Foreskin melanocyte (primary cell): ENCODE measurements at places on chromosomes 5 and 9.
A peak's percentile ranks its signal among the peaks of the same experiment; 100 is the strongest.

DNA sequence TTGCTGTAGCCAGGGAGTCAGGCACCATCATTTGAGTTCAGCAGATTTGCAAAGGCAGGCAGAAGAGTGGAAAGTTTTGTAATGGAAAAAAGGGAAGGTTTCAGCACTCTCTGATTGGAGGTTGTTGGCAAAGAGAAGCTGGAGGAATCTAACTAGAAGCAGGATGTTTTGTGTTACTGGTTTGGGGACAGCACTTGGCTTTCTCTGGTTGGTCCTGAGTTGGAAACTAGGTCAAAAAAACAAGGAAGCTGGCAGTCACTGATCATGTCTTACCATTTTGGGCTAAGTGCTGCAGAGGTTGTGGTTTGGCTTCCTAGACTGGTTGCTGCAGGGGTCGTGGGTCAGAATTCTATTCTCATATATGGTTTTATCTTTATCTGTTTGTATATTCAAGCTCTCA, 189.8 kb downstream of the DRD1 start:
- no peak for DNase-seq

GRCh38 chr5:51172903-51173626, 210.2 kb upstream of the ISL1 start:
- no peak for DNase-seq

DNA sequence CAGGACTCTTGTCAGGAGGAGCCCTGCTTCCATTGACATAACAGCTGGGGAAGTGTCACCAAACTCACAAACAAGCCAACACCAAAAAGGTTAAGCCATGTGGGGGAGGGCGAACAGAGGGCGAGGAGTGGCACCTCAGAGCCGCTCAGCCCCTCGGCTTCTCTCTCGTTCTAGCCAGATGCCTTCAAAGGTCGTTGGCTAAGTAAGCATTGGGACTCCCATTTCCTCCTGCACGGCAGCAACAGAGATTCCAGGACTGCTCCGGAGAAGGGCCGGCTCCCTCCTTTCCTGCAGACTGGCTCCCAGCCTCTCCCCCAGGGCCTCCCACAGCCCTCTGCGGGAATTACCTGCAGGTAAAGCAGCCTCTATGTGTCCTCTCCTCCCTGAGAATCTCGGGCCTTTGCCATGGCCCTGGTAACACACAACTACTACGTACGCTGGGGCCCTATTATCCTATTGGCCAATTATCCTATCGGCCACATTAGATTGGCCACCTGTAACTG, 52.1 kb upstream of the RNU6ATAC start:
- DNase-seq = no peak

DNA sequence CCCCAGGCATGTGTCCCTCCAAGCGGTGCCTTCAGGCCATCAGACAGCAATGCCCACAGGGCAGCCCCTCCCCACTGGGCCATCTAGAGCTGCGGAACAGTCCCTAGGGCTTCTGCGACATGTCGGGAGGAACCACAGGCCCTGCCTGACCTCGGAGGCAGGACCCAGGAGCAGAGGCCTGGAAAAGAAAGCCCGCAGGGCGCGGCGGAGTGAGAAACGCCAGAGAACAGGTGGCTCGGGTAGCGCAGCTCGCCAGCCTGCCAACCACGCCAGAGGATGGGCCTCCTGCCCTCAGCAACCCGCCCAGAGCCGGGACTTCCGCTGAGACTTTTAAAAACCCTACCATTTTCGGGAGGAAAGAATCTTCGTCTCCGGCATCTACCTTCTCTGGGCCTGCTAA, 715 bp downstream of the LCN8 start:
- no peak for DNase-seq

- DNase-seq = no peak
These were observed 5.5 kb downstream of the PDLIM4 start for GRCh38 chr5:132262882-132263547.

DNA sequence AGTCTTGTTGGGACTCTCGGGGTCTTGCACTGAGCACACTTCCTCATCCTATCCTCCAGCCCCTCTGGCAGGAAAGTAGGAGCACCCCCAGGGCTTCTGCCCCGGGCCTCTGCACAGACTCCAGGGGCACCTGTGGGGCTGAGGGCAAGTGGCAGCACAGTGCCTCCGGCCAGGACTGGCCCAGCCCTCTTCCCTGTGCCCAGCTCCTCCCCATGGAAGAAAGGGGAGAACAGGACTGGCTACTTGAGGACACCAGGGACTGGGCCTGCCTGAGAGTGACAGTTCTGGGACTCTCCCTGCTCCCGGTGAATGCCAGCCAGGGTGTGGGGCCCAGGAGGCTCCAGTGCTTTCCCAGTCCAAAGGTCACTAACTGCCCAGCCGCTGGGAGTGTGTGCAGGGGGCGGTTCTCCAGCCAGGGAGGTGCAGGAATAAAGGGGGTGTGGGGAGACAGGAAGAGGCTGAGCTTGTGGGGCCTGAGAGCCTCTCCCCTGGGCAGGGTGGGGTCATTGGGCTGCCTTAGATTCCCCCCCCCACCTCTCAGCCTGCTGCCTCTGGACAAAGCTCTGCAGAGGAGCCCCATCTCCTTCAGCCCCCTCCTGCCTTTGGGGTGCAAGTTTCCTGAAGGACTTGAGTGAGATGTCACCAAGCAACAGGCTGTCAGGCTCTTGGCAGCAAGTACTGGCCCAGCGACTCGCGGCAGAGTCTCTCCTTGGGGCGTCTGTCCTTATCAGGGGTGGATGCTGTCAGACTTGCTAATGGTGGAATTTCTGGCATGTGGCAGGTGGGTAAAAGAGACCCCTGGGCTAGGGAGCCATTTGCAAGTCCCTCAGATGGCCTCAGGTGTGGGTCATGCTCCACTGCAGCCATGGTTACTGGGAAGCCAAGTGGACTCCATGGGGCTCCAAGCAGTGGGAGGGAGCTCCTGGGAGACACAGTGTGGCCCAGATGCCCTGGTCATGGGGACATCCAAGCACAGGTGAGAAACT, 19.1 kb upstream of the JADE2 start:
- no peak for DNase-seq

DNA sequence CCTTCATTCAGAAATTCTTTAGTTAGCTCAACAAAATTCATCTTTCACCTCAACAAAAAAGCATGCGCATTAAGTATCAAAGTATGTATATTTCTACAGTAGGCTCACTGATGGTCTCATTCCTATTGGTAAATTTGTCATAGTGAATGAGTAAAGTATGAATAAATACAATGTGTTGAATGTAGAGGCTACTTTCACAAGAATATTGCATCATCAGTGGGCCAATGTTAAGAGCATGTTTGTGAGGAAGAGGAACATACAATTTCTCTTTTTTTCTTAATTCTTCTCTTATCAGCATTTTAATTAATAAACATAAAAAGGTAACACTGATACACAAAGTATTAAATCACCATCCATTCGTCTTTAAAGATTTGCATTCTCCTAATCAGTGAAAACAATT, 505.1 kb downstream of the CETN3 start:
- DNase-seq = no peak

DNA sequence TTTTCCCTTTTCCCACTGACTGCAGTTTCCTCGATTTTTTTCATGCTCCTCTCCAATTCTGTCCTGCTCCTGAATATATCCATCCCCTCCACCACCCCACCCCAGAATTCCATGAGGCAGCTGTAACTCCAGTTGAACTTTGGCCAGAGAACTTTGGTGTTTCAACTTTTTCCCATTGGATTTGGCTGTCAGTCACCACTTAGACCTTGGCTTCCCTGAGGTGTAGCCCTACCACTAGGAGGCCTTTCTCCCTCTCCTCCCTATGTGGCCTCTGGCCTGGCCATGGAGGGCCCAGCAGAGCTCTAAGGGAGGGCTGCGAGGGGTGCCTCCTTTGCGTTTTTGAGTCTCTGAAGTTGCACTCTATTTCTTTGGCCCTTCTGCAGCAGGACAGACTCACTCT, 261.3 kb downstream of the PIK3R1 start:
- DNase-seq = no peak

DNA sequence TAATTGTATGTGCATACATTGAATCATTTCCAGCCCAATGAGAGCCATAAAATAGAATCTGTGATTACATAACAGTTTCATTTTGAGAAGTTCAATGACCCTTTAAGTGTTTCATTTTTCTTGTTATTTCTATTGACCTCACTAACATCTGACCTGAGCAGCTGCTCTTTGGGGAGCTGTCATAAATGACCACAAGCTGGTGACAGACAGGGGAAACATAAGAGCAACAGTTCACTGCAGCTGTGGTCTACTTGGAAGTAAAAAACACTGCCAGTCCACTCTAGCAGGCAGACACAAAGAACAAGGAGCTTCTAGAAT, 265.4 kb downstream of the DTWD2 start:
- no peak for DNase-seq

DNA sequence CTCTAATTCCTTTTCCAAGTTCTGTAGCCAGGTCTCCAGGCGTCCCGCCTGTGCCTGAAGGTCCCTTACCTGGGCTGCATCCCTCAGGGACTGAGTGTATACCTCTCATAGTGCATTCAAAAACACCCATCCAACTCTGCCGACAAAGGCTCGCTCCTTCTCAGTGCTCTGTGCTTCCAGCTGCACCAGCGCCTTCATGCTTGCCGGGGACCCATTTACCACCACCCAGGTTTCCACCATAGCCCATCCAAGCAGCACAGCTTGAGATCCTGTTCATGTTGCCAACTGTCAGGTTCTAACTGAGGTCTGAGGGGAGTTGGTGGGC, 794.5 kb downstream of the EFNA5 start:
- no peak for DNase-seq

GRCh38 chr5:55657443-55657842, 54.7 kb downstream of the SLC38A9 start:
- DNase-seq = no peak

DNA sequence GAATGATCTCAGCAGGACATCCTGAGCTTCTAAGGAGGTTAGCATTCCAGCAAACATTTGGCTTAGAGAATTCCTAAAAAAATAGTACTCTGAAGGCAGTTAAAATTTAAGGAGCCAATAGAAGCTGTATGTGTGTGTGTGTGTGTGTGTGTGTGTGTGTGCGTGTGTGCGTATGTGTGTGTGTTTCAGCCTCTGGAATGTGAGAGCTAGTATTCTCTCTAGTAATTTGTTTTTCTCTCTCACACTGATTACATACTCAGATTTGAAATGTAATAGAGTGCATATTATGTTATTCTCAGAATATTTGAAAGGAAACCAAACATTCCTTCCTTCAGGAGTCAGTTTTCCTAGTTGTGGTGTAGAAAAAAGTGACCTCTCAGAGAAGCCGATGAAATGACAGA, 279.6 kb downstream of the TMEM38B start:
- no peak for DNase-seq

DNA sequence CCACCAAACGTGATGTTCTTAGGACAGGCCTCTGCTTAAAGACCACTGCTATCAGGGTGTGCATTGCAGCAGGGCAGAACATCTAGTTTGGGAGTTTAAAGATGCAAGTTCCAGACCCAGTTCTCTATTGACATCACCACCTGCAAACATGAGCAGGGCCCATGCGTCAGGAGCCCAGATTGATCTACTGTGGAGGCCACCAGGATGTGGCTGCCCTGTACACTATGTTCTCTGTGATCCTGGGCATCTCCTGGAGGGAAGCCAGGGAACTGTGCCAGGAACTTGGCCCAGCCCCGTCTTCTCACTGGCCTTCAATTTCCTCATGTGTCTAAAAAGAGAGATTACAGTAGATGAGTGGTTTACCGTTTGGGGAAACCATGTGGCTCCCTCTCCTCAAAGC, 87.1 kb downstream of the PDE6A start:
- peak; percentile 88 for DNase-seq

- peak; percentile 50 for DNase-seq
These were observed 1201.4 kb upstream of the C9orf72 start for GRCh38 chr9:28774433-28775235.

- DNase-seq = no peak
These were observed 7.7 kb upstream of the C5orf47 start for GRCh38 chr5:173981185-173981761.

DNA sequence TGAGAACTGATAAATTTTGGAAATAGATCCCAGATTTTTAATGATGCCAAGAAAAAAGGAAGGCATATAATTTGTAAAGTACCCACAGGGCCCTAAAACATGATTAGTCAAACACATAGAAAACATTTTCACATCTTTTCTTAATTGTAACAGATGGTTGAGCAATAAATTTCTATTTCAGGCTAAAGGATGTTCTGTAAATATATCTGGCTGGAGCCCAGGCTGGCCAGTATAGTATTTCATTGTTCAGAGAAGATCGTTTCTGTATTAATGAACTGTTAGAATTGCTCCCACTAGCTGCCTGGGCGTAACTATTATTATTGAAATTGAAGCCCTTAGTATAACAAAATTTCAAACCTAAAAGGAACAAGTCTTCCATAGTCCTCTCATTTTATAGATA, 105.3 kb upstream of the SMC2 start:
- DNase-seq = no peak

- DNase-seq = peak; percentile 44
These were observed 355.9 kb downstream of the PRELID2 start for GRCh38 chr5:145479271-145479670.

- no peak for DNase-seq
These were observed 100.9 kb upstream of the MAP1B start for GRCh38 chr5:72006361-72006760.

GRCh38 chr9:27528076-27528885, 1.3 kb downstream of the MOB3B start:
- DNase-seq = peak; percentile 28

GRCh38 chr5:56670916-56671315, 144.4 kb upstream of the MAP3K1 start:
- DNase-seq = no peak

GRCh38 chr5:173581408-173582215, 34.8 kb downstream of the BOD1 start:
- DNase-seq = no peak

- DNase-seq = no peak
These were observed 63.3 kb downstream of the INSL6 start for GRCh38 chr9:5122116-5122515.

DNA sequence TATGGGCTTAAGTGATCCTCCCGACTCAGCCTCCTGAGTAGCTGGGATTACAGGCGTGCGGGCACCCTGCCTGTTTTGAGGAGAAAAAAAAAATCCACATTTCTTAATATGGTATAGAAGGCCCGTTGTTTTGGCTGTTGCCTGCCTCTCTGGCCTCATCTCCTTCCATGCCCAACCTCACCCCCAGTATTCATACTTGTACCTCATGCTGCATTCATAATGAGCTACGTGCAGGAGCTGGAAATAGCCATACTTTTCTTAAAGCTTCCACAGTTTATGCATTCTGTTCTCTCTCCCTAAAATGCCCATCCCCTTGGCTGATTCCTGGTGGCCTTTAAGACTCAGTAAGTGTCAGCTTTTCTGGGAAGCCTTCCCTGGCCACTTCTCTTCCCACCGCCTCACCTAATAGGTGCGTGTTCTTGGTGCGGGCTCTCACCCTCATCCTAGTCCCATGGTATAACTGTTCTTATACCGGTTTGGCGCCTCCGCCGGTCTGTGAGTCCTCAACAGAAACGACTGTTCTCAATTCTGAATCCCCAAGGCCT, 2.1 kb upstream of the TPM2 start:
- no peak for DNase-seq
